ENCODE measurements at places on chromosomes 6 and 20.

GRCh38 chr6:23244300-23244699, 674.9 kb downstream of the HDGFL1 start:
- no peak for DNase-seq

DNA sequence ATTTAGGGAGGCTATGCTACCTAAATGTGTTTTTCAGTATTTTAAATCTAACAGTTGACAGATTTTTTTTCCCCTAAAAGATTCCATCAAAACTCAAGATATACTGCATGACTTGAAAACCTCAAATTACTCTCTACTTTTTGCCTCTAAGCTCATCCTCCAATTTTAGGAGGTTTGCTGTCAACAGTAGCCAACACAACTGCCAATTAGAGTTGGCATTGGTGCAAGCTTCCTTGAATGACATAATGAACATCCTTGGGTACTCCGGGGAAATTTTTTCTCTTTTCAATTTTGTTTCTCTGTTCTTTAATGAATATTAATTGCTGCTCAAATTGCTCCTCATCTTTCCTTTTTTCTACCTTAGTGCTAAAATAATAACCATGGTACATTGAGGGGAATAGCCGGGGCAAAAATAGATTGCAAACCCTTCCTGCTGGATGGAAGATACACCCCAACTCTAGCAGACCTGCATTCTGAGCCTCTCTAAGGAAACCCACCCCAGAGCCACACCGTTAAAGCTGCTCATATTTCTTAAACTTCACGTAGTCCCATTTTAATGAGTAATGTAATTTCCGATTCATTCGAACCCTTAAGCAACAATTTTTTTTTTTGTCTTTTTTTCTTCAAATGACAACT, 34.3 kb downstream of the SLC22A23 start:
- no peak for DNase-seq

GRCh38 chr6:160247457-160247883, 11.2 kb downstream of the SLC22A2 start:
- DNase-seq = no peak

DNA sequence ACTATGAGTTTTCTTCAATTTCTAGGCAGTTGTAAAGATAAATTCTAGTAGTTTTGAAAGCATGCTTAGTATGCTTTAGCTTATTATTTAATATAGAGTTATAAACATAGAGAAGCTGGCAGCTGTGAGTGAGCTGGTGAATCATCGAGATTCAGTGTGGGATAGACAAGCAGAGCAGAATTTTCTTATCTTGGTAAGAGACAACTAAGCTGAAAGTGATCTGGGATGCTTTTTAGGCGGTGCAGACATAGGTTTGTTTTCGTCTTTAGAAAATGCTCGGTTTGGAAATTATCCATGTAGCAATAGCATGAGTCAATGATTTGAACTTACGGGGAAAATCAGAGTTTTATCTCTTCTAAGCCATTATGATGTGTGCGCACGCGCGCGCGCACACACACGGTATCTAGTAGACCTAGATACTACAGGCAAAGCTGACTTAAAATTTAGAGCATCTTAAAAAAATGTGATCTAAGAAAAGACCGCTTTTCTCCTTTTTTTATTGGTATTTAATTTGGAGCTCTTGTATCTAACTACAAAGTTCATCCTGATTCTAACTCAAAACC, 128.3 kb upstream of the MAP3K7 start:
- DNase-seq = no peak

GRCh38 chr20:38840053-38840893, 34.8 kb downstream of the PPP1R16B start:
- DNase-seq = peak; percentile 33

- no peak for DNase-seq
Measured at GRCh38 chr6:7214468-7214867, 98.5 kb downstream of the SSR1 start.

GRCh38 chr20:44382641-44383040, 27.1 kb downstream of the HNF4A start:
- no peak for DNase-seq

DNA sequence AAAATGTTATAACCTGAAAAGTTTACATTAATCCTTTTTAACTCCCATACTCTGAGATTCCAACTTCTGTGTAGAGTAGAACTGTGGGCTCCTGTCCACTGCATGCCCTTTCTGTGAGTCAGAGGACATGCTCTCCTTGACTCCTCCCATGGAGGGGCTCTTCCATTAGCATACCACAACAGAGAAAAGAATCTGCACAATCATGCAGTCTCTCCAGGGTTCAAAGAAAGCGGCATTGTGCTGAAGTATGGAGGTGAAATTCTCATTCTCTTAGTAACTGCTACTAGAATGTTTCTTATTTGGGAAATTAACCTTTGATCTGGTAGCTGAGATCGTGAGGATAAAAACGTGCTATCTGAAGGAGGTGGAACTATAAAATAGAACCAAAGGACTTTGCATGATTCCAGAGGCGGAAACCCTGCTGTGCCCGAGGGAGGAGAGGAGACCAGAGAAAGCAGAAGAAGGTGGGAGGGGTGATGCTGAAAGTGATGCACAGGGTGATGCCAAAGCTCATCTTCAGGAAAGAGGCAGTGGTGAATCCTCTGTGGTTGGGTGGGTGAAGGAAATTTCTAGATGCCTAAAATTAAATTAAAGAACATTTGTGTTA, 202.2 kb upstream of the PCSK2 start:
- DNase-seq = no peak

DNA sequence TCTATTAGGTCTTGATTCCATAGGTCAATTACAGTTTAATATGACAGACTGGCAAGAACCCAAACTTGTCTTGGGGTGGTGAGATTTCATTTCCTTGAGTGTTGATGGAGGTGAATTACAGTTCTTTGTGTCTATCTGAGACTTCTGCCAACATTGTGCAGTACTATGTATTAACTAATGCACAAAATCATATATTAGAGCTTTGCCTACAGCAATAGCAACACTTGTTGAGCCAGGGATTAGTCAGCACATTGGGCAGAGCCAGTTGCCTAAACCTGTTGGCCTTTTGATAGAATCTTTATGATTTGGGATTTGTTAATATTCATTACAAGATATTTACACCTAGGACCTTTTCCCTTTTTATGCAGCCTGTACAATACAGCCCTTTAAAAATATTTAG, 135.3 kb upstream of the CENPW start:
- no peak for DNase-seq

DNA sequence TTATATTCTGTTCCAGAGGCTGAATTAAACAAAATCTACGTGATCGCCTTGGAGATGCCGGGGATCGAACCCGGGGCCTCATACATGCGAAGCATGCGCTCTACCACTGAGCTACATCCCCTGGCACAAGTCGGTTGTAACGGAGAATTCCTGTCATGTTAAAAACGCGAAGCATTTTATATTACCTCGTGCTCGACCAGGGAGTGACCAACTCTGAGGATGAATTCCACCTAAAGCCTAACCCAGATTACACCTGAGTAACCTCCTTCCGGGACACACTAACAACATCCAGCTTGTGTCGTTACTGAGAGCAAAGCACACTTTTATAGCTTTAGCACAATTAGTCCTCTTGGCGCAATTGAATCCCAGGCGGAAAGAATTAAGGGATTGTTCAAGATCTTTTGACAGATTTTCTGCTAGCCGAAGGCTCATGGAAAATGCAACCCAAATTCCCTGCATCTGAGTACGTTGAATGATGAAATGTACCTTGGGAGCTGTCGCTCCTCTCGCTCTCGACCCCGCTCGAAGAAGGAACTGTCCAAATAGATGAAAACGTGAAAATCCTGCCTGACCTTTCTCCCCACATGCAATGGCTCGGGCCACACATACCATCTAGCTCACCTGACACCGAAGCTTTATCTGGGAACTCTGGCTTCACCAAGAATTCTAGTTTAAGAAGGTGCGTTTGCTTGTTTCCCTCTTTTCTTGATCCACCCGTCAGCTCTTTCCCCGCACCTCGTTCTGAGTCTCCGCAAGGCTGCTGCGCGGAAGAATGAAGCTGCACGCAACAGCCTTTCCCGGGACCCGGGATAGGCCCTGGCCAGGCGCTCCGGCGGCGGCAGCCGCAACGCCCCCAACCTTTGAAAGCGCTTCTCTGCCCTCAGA, 148.3 kb downstream of the GPX5 start:
- no peak for DNase-seq

DNA sequence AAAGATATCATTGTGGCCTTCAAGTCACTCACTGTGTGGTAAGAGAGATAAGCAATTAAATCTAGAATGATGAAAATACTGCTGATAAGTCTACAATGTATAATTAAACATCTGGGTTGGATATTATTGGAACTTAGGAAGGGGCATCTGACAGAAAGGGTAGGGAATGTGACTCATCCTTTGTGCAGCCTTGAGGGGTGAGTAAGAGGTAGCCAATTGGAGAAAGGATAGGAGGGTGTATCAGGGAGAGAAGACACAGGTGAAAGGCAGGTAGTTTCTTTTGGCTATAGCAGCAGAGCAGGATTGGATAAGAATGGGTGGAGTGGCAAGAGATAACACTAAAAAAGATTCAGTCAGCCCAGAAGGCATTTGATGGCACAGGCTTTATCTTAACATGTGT, 182.0 kb downstream of the COL21A1 start:
- no peak for DNase-seq

DNA sequence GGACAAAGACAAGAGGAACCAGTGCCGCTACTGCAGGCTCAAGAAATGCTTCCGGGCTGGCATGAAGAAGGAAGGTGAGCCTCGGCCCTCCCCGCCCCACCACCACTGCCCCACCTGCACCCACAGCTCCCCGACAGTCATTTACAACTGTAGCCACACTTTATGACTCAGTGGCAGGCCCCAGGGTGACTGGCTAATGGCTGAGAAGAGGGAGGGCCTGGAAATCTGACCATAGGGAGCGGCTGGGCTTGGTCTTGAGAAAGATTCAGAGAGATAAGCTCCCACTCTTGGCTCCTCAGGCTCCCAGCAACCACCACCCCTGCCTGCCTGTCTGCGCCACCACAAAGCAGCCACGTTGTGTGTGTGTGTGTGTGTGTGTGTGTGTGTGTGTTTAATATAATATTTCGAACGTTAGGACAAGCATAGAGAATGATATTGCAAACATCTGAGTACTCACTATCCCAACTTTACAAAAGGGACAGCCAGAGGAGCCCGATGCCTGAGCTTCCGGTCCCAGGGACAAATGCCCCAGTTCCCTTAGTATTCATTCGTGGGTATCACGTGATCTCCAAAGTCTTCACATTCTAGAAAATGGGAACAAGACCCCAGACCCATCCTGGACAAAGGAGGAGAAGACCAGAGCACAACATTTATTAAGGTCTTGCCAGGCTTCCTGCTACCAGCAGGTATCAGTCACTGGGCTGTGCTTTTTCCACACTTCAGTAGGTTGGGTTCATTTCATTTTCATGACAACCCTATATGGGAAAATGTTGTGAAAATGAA, 52.1 kb downstream of the HNF4A start:
- no peak for DNase-seq

DNA sequence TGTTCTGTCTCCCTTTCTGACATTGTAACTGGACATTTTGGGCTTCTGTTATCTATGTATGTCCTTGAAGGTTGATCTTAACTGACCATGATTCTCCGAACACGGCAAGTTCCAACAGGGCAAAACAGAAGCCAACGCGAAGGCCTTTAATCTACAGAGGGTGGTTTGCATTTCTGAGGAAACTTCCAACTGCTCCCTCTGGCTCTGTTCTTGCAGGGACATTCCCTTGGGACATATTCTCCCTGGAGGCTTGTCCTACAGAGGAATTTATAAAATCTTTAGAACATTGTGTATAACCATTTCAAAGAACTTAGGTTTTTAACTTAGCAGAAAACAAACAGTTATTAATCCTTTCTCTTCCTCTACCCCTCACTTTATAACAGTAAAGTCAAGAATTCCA, 189.0 kb upstream of the CDYL start:
- no peak for DNase-seq

DNA sequence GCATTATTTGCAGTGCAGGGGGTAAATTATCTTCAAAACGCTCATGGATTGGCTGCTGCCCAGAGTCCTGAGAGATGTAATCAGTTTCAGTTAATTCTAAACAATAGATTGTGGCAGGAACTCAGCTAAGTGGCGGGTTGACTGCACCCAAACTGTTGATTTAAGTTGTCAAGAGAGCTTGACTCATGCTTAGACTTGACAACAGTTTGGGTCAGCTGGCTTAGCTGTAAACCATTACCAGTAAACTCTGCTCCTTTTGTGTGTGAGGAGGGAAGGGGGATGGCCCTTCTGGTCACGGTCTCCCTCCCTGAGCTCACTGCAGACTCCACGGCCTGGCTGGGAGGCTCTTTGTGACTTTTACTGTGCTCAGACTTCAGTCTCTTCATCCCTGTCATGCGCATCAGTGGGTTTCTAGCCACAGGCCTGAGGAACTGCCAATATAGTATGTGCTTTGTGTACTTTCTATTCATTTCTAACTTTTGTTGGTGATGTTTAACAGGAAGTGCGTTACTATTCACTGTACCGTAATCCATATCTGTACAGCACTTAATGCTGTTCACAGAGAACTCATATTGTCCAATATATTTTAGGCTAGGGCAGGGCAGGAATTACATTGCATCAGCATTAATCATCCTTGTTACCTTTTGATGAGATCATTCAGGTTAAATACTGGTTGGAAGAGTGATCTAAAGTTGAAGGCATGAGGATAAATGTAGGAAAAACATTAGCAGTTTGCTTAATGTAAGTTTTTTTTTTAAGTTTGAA, 488.3 kb downstream of the CDKAL1 start:
- no peak for DNase-seq

DNA sequence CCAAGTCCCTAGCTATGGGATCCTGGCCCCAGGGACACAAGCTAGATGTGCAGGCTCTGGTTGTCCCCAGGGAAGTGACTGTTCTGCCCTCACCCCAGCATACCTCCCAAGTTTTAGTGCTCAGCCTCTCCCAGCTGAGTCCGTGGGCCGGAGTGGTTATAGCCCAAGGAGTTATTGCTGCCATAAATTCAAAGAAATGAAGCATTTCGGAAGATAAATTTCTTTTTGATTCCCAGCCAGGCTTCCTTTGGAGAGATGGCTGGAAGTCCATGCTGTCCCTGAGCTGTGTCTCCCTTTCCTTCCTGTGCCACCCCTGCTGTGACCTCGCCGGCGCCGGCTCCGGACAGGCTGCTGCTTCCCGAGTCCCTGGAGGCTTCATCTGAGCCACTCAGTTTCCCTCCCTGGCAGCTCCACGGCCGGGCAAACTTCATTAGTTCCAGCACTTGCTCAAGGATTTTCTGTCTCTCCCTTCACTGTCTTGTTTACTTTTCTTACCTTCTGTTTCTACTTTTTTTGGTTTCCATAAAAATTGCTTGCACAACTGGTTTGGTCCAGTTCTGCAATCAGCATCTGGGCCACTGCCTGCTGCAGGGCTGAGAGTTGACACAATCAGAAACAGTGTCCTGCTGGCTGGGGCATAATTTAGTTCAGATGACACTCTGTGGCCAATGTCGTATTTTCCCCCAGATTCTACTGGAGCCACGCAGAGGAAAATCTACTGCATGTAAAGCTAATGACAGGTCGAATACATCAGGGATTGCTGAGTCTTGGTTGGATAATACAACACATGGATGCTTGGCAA, 225.5 kb downstream of the SYNDIG1 start:
- no peak for DNase-seq

DNA sequence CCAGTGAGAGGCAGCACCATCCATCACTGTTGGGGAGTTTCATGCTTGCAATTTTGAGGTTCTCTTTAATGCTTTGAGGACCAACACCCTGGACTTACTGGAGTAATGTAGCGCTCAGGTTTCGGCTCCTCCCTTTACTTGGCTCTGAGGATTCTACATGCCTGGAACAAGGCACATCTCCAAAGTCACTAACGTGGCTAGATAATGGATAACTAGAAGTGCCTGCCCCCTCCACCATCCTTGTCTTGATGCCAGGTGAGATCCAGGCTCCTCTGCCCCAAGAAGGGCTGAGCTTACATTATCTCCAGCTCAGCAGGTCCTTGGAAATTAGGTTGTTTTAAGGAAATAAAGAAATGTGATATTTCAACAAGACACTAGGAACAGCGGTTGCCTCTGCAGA, 75.5 kb upstream of the ZNFX1 start:
- no peak for DNase-seq
